ENCODE measurements at places on chromosomes 16 and 17. TPM values are rescaled to one million over a fixed set of nuclear protein-coding genes. Genes with fewer than 3 reads are reported as not detected.

The TNFRSF13B gene
- not detected for total RNA-seq

The DPEP2 gene
- total RNA-seq: 17.5 TPM

DNA sequence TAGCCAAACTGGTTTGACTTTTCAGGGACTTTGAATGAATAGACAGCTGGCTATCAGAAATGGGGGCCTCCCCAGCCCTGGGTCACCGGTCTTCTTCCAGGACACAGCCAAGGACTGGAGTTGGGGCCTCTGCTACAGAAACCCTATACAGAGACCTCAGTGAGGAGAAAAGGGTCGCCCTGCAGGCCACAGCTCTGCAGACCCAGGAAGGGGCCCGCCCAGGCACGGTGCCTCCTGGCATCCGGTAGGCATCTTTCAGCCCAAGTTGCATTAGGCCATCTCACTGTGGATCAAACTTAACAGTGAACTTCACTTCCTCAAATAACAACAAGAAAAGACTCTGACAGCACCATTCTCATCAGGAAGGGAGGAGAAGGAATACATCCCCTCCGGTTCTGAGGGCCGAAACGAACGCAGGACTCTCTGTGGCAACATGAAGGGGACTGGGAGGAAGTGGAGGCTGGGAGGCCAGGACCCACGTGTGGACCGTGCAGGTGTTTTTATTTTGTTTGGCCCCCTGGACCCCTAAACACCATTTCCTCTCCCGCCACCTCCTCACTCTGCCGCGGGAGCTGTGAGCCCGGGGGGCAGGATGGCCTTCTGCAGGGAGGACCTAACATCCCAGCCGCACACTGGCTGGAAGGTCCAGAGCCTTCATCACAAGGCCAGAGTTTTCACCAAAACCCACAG lies 7.2 kb downstream of the SLC38A10 start:
- DNase-seq: no peak

- DNase-seq: no peak
Measured at GRCh38 chr16:53896722-53897121, 192.8 kb downstream of the FTO start.

GRCh38 chr16:57023541-57024249 lies 34.3 kb downstream of the NLRC5 start:
- peak; percentile 42 for DNase-seq

The MT1B gene
- total RNA-seq: not detected

The CA5A gene
- not detected for total RNA-seq

DNA sequence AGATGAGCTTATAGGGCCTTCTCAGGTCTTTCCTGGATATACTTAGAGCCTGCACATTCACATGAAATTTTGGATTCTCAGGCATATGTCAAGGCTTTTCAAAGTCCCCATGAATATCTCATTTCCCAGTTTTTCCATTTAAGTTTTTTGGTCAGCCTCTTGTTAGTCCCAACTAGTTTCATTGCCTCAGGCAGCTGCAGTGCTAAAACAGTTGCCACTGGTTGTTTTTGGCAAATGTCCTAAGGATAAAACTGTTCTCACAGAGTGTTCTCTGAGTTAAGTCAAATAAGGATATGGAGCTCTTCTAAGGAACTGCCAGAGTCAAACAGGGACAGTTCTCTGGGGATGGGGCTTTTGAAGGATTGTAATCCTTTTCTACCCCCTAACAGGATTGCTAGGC lies 39.9 kb upstream of the ABCC11 start:
- DNase-seq: no peak

- no peak for DNase-seq
Measured at GRCh38 chr16:5215901-5216300, 118.3 kb upstream of the EEF2KMT start.

GRCh38 chr17:13510062-13510461 lies 91.7 kb downstream of the HS3ST3A1 start:
- no peak for DNase-seq

GRCh38 chr16:745739-746138 lies 4.9 kb upstream of the CIAO3 start:
- no peak for DNase-seq

GRCh38 chr16:55494994-55495421 lies 13.9 kb upstream of the LPCAT2 start:
- peak; percentile 12 for DNase-seq

DNA sequence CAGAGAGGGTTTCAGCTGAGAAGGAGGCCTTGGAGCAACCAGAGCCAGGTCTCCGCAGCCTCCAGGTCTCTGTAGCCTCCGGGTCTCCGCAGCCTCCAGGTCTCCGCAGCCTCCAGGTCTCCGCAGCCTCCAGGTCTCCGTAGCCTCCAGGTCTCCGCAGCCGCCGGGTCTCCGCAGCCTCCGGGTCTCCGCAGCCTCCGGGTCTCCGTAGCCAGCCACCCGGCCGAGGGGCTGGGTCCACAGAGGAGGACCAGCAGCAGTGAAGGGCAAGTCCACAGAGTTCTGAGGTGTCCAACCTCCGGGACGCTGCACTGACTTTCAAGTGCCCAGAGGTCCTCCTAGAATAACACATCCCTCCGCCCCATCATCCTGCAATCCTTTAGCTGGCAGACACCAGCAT lies 221.0 kb downstream of the RBFOX3 start:
- no peak for DNase-seq

DNA sequence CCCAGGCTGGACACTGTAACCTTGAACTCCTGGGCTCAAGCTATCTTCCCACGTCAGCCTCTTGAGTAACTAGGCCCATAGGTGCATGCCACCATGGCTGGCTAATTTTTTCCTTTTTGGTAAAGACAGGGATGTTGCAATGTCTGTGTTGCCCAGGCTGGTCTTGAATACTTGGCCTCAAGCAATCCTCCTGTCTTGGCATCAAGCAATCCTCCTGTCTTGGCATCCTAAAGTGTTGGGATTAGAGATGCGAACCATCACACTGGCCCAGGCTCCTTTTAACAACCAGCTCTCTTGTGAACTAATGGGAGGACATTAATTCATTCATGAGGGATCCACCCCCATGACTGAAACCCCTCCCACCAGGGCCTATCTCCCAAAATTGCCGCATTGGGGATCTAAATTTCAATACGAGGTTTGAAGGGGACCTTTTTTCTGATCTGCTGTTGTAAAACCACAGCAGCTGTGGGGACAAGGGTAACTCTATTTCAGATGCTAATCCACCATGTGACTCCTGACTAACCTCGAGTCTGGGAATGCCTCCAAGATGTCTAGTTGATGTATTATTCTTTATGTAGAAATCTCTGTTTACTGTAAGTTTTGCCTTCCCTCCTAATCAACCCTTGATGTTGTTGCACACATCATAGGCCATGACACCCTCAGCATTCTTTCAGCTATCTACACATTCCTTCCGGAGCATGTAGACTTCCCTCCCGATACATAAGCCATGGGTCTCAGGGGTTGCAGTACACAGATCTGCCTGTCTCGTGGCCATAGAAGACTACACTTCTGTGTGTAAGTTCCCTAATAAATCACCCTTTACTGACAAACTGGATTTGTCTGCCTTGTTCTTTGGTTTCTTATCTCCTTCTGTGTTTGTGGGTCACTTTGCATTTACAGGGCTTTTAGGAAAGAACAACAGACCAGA lies 37.6 kb downstream of the RNF112 start:
- DNase-seq: no peak

The FBXW10 gene
- not detected for total RNA-seq

- no peak for DNase-seq
Measured at GRCh38 chr16:7363422-7364417, 31.1 kb downstream of the RBFOX1 start.

GRCh38 chr17:79391376-79392233 lies 219.2 kb downstream of the RBFOX3 start:
- DNase-seq: peak; percentile 63

The TEKT1 gene
- total RNA-seq: not detected

The CDH15 gene
- total RNA-seq: not detected

The ITGAD gene
- total RNA-seq: not detected

GRCh38 chr17:8384801-8385378 lies 1.9 kb upstream of the RPL26 start:
- no peak for DNase-seq

DNA sequence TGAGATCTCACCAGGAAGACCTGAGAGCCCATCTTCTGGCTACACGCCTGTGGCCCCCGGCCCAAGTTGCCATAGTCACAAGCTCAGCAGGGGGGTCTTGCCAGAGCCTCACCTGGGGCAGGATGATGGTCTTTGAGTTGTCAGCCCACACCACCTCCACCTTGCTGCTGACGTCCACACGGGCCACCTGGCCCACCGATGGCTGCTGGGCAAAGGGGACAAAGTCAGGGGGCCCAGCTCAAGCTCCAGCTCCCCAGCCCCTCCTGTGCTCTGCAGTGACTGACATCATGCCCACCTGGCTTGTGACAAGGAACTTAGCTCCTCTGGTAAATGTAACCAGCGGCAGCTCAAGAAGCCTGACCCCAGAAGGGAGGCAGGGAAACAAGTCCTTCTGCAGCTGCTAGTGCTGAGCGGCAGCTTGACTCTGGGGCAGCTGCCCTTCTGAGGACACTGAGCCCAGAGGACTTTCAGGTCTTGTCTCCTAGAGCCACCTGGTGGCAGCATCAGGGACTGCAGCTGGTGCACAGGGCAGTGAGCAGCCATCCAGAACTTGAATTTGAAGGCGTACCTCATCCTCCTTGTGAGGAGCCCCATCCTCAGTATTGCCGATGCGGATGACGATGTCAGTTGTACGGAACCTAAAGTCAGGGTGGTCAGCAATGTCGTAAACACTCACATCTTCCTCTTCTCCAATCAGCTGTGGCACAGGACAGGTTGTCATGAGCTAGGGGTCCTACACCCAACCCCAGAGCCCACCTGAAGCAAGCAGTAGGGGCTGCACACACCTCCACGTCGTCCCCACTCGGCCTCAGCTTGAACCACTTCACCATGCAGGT lies 13.5 kb downstream of the SPHK1 start:
- DNase-seq: peak; percentile 87

The TIMP2 gene
- total RNA-seq: 3.3 TPM

GRCh38 chr16:25141648-25142047 lies 30.1 kb downstream of the LCMT1 start:
- DNase-seq: no peak

- no peak for DNase-seq
Measured at GRCh38 chr17:31216031-31216751, 80.8 kb downstream of the OMG start.

The IKZF3 gene
- total RNA-seq: 37.9 TPM

The SLC43A2 gene
- 0.85 TPM for total RNA-seq

DNA sequence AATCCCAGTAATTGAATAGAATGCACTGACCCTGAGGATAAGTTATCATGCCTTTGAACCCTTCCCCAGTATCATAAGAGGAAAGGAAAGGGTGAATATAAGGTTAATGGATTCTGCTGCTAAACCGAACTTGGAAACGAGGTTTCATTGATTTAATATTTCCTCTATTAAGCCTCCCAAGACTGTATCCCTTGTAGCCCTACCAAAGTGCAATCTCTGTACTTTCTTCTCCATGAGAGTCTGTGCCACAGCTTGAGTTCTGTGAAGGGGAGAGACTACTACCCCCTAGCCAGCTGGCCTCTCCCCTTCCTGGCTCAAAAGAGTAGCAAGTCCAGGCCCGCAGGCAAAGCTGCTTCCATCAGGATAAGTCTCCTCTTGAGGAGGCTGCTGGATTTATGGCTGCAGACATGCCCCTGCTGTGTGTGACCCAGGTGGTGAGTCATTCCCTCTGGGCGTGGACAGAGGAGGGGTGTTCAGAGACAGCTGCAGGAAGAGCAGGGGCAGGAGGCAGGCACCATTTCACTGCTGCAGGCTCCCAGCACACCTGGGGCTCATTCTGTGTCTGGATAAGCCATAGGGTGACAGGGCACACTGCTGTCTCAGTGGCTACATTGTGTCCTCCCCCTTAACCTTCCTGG lies 58.4 kb downstream of the TOM1L2 start:
- DNase-seq: peak; percentile 61

- DNase-seq: no peak
Measured at GRCh38 chr16:12724226-12724625, 79.5 kb downstream of the CPPED1 start.

GRCh38 chr17:41965694-41966462 lies 717 bp upstream of the CNP start:
- peak; percentile 71 for DNase-seq

DNA sequence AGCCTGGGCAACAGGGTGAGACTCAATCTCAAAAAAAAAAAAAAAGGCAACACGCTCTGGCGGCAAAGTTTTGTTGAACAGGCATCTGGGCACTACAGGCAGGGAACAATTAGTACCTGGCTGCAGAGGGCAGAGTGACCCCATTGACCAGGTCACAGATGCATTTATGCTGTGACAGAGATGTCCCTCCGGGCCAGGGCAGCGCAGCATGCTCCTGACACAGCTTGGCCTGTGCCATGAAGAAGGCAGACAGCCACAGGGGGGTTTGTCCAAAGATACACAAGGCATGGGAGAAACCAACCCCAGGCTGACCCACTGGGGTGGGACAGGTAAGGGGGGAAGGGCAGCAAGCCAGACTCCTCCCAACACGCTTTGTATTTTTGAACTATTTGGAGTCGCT lies 7.7 kb upstream of the SRRM2 start:
- no peak for DNase-seq

DNA sequence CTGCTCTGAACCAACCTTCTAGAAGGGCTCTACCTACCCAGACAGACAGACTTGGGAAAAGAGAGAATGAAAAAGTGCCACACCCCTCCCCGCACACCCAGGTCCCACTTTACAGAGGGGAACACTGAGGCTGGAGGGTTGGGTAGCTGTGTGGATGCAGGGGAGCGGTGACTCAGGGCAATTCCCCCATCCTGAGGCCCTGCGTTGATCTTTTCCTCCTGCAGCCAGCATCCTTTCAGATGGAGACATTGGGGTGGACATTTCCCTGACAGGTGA lies 10.0 kb downstream of the CETP start:
- no peak for DNase-seq

GRCh38 chr17:77690271-77691161 lies 268.0 kb upstream of the TNRC6C start:
- peak; percentile 50 for DNase-seq

DNA sequence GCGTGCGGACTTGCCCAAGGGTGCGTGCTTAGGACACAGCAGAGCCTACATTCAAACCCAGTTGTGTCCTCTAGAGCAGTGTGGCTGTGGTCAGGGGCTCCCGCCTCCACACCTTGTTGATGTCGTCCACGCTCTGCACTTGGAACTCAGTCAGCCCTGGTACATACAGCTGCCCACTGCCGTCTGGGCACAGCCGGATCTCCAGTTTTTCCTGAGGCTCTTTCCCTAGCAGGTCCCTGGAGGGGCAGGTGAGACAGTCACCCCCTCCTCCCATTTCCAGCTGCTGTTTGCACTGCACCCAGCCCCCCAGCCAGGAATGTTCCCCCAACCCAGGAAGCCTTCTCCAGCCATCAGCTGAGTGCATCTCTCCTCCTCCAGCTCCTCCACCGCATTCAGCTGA lies 25.7 kb downstream of the KATNB1 start:
- DNase-seq: no peak

DNA sequence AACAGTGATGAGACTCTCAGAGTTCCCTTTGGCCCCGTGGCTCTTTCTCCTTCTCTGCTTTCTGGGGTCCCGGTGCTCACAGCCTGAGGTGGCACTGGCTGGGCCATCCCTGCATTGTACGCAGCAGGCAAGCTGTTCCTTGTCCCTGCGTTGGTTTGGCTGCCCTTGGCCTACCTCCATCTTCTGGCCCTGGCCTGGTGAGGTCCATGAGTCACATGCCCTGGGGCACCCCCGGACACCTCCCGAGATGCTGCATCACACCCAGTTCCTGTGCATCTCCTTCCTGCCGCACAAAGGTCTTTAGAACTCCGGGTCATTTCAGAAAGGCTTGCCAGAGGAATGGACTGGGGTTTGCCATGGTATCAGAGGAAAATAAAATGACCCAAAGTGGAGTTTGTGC lies 9.5 kb downstream of the SULT1A2 start:
- no peak for DNase-seq

All from activated CD4-positive, alpha-beta memory T cell treated with anti-CD3 and anti-CD28 coated beads, Interleukin-2, amount 10 ng/mL, durations not matched to agents 7 days and 5 days (primary cell).